Mammary microvascular endothelial cell (primary cell): ENCODE measurements at places on chromosomes 16 and 17. TPM values are rescaled to one million over a fixed set of nuclear protein-coding genes. Genes with fewer than 3 reads are reported as not detected.

Gene C17orf113
- 0.07 and 0.20 TPM in 2 replicates for total RNA-seq

Gene SPIRE2
- total RNA-seq = 1.6 and 2.4 TPM in 2 replicates

Gene TM4SF5
- not detected in 2 replicates for total RNA-seq

Gene TNRC6A
- 16.2 and 22.0 TPM in 2 replicates for total RNA-seq

Gene PIK3R6
- not detected in 2 replicates for total RNA-seq

Gene SRCIN1
- 0.80 TPM in 1 of 2 replicates, not detected in the other for total RNA-seq

Gene EXOC3L1
- 9.4 and 13.3 TPM in 2 replicates for total RNA-seq

Gene OTOP3
- total RNA-seq = not detected in 2 replicates

Gene BCAR1
- total RNA-seq = 243 and 270 TPM in 2 replicates

Gene TERB1
- total RNA-seq = not detected in 2 replicates

Gene PRRT2
- not detected in 2 replicates for total RNA-seq

Gene LGALS9B
- not detected in 2 replicates for total RNA-seq

Gene AATF
- total RNA-seq = 37.1 and 42.8 TPM in 2 replicates

Gene FOXN1
- not detected in 2 replicates for total RNA-seq

Gene DRC3
- 0.84 and 1.6 TPM in 2 replicates for total RNA-seq

Gene GJC1
- 10.5 and 11.0 TPM in 2 replicates for total RNA-seq

Gene ARHGDIG
- total RNA-seq = 0.20 and 2.0 TPM in 2 replicates

Gene PLA2G10
- total RNA-seq = not detected in 2 replicates

Gene KRTAP3-2
- not detected in 2 replicates for total RNA-seq

Gene MEFV
- total RNA-seq = not detected in 2 replicates

Gene CLEC19A
- total RNA-seq = not detected in 2 replicates

Gene SGCA
- total RNA-seq = not detected in 2 replicates

Gene PRMT7
- total RNA-seq = 37.2 and 39.9 TPM in 2 replicates

Gene AXIN1
- 19.2 and 23.7 TPM in 2 replicates for total RNA-seq

Gene SEC14L5
- not detected in 2 replicates for total RNA-seq
